Muscle of arm (tissue), 14 donors: ENCODE measurements at places on chromosomes 7 and 10. TPM values are rescaled to one million over a fixed set of nuclear protein-coding genes. Genes with fewer than 3 reads are reported as not detected.

Gene SLC39A12
- polyA plus RNA-seq: not detected

Gene ODAD2
- polyA plus RNA-seq: 0.75 TPM

Gene SEMA4G
- 9.3 TPM for polyA plus RNA-seq

Gene GIMAP6
- polyA plus RNA-seq: 16.1 TPM

DNA sequence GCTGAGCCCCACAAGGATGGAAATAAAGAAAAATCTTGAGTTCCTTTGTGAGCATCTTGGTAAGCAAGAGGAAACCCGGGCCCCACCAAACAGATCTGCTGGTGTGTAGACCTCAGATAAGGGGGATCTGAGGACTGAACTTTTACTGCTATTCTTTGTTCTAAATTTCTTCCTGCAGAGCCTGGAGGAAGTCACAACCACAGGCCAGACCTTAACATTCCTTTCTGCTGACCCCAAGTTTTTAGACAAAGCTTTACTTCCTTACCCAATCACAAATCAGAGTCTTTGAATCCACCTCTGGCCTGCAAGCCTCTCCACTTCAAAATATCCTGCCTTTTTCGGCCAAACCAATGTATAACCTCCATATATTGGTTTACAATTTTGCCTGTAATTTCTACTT, 352.6 kb upstream of the AUTS2 start:
- no peak for DNase-seq

DNA sequence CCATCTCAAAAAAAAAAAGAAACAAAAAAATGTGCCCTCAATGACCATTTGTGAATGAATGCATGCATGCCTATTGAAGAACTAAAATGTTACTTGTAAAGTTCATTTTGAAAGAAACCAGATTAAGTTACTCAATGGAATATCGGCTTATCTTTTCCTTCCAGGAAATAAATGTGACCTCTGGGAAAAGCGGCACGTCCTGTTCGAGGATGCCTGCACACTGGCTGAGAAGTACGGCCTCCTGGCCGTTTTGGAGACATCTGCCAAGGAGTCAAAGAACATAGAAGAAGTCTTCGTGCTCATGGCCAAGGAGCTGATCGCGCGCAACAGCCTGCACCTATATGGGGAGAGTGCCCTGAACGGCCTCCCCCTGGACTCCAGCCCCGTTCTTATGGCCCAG, 21.9 kb downstream of the RAB19 start:
- DNase-seq: no peak

- no peak for DNase-seq
Observed at GRCh38 chr7:54898659-54899340, 120.0 kb upstream of the EGFR start.

- DNase-seq: no peak
Observed at GRCh38 chr7:25870574-25870973, 281.4 kb upstream of the NFE2L3 start.

GRCh38 chr10:76774987-76775603, 862.5 kb downstream of the KCNMA1 start:
- no peak for DNase-seq

DNA sequence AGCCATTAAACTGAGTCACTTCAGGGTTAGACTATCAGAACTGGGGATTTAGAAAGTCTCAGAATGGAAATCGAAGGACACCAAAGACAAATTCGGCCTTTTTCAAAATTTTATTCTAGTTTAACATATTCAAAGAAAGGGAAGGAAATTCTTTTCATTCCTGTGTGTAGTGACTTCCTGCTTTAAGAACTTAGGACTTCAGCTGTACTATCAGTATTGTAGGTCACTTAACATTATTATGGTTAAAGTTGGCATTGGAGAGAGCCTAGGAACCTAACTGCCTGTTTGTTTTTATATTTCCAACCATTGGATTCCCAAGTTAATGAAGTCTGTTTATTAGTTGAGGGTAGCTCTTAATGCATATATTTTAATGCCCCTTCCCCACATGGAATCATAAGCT, 63.7 kb downstream of the PTEN start:
- DNase-seq: no peak

DNA sequence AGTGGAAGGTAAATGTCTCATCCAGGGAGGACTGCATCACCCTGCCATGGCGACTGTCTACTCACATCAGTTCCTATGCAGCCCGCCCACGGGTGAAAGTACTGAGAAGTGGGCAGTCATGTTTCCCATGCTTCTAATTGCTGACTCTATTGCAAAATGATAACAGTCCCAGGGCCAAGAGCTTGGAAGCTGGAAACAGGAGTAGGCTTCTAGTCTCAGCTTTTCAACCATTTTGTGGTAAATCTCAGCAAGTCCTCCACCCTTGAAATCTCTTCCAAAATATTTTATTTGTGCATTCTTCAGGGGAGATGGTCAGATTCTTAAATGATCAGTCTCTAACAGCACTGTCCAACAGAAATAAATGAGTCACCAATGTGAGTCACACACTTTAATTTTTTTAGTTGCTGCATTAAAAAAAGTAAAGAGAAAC, 48.1 kb upstream of the TARP start:
- DNase-seq: no peak

- no peak for DNase-seq
Observed at GRCh38 chr10:132135053-132135872, 51.5 kb upstream of the DPYSL4 start.

DNA sequence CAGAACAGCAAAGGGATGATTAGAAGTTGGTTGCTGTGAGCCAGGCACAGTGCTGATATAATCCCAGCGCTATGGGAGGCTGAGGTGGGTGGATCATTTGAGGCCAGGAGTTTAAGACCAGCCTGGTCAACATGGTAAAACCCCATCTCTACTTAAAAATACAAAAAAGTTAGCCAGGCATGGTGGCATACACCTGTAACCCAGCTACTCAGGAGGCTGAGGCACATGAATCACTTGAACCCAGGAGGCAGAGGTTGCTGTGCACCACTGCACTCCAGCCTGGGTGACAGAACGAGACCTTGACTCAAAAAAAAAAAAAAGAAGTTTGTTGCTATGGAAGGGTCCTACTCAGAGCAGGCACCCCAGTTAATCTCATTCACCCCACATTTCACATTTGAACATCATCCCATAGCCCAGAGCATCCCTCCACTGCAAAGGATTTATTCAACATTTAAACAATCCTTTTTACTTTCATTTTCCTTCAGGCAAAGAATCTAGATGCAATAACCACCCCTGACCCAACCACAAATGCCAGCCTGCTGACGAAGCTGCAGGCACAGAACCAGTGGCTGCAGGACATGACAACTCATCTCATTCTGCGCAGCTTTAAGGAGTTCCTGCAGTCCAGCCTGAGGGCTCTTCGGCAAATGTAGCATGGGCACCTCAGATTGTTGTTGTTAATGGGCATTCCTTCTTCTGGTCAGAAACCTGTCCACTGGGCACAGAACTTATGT, 4.1 kb downstream of the IL6 start:
- DNase-seq: no peak

DNA sequence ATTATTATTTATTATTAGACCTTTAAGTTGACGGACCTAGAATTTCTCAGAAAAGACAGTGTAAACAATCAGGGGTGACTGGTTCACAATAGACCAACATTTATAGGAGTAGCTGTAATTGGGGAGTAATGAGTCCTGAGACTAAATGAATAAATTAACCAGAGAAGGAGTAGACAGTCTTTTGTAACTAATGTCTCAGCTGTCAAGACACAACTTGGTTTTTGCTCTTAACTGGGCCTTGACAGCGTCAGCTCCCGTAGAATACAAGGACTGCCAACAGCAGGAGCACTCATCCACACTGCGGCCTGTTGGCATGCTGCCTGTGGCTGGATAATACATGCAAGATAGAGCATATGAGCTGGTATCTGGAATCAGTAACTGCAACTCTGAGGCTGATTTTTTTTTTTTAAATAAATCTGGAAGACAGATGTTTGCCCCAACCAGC, 123.9 kb downstream of the CACNA2D1 start:
- peak; percentile 37 for DNase-seq

- DNase-seq: no peak
Observed at GRCh38 chr7:103996639-103997038, 7.2 kb upstream of the RELN start.

DNA sequence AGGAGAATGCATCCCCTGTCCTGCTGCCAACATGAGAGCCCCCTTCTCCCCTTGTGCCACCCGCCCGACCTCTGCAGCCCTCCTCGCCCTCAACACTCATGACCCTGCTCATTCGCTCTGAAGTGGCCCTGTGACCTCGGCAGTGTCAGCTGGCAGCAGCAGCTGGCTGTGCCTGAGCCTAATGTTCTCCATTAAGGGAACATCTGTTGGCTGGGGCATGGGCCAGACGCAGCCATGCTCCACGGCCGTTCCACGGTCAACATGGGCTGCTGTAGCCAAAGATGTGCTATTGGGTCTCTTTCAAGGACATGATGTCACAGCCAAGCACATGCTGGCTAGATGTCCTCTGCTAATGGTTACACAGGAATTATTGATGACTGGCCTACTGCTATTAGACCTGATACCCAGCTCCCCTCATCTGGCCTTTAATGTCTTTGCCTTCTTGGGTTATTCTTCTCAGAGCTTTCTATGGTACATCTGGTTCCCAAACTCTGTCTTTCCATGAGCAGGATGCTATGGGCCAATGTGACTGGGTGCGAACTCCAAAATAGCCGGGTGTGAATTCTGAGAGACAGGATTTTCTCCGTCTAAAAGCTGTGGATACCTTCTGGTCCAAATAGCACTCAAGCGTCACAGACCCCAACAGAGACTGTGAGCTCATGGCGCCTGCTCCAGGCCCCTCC, 22.4 kb downstream of the ADCYAP1R1 start:
- peak; percentile 31 for DNase-seq

- DNase-seq: no peak
Observed at GRCh38 chr7:70392877-70393435, 739.0 kb upstream of the GALNT17 start.

DNA sequence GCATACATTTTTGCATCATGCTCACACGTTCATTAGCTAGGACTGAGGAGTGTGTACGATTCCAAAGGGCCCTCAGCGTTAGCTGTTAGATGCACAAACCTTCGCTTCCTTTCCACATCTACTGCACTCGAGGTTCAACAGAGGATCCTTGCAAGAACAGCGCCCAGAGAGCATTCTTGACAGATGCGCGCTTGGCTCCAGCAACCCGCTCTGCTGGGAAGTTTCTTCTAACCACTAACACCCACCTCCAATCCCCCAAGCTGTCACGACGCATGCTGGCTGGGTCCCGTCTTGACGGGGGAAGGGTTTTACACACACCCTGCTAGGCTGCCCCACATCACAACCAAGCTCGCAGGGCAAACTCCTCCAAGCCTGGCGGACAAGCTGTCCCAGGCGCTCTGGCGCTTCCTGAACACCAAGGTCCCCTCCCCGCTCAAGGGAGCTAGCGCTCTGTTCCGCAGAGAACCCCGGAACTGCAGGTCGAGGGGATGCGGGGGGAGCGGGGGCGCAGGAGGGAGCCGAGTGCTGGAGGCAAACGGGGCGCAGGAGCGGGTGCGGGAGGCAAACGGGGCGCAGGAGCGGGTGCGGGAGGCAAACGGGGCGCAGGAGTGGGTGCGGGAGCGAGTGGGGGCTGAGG, 653 bp upstream of the ADRB1 start:
- DNase-seq: peak; percentile 15

GRCh38 chr10:18501629-18502028, 149.8 kb downstream of the NSUN6 start:
- no peak for DNase-seq

DNA sequence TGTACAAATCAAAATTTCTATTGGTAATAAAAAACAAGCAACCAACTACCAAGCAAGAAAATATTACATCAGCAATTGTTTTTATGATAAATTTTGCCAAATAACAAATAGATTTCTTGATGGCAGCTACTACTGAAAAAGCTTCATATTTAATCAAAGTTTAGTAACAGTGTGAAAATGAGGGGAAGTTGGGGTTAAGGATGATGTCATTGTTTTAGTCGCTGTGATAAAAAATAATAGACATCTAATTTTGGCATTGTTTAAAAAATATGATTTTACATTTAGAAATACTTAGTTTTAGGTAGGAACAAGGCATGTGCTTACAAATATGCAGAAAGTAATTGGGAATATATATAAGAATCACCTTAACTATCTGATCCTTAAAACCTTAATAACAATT, 145.9 kb downstream of the CNTNAP2 start:
- no peak for DNase-seq
